ENCODE measurements at places on chromosomes 4 and X.

- no peak for DNase-seq
Observed at GRCh38 chr4:3263053-3263875, 14.3 kb downstream of the MSANTD1 start.

DNA sequence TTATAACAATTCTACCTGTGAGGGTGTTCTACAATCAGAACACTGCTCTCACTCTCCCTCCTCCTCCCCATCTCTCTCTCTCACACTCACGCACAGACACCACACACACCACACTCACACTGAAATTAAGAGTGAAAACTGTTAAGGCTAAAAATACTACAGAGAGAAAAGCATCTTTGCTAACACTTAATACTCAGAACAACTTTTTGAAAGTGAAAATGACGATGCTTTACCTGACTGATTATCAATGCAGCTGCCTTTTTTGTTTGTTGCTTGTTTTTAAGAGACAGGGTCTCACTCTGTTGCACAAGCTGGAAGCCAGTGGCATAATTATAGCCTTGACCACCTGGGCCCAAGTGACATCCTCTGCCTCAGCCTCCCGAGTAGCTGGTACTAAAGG is 222.4 kb downstream of the APBB2 start:
- DNase-seq, result no peak

- DNase-seq, result no peak
Observed at GRCh38 chr4:57443308-57443707, 333.1 kb upstream of the IGFBP7 start.

DNA sequence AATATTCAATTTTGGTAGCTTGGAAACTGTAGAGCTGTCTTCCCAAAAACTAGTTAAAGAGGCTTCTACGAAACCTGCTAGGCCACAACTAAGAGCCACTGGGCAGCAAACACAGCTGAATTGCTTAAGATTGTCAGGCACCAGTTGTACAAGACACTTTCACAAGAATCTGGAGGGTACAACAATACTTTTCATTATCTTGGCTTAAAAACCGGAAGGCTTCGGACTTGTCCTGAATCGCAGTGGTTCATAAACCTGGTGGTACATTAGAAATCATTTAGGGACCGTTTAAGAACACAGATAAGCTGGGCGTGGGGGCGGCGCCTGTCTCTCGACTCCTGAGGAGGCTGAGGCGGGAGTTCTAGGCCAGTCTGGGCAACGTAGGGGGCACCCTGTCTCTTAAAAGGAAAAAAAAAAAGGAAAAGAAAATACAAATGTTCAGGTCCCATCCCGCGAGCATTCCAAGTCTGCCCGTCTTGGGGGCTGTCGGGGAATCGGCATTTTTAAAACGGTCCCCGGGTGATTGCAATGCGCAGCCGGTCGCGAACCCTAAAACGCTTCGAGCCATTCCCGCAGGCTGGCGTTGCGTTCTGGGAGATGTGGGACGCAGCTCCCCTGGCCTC is 763 bp downstream of the PYURF start:
- no peak for DNase-seq

DNA sequence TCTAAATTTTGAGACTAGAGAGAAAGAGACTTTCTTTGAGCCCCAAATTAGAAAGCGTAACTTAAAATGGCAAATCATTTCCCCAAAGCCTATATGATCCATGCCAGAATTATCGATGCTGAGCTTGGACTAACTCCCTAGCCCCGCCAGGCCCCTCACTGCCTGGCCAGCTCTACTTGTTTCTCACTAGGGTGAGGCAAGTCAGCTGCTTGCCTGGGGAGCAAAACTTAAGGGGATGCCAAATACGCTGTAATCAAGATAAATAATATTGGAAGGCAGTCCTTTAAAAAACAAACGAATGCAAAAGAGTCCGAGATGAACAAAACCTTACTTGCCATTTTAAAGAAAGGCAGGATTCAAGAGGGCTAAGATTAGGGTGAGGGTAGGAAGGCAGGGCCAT is 236.0 kb downstream of the FRMPD4 start:
- no peak for DNase-seq

DNA sequence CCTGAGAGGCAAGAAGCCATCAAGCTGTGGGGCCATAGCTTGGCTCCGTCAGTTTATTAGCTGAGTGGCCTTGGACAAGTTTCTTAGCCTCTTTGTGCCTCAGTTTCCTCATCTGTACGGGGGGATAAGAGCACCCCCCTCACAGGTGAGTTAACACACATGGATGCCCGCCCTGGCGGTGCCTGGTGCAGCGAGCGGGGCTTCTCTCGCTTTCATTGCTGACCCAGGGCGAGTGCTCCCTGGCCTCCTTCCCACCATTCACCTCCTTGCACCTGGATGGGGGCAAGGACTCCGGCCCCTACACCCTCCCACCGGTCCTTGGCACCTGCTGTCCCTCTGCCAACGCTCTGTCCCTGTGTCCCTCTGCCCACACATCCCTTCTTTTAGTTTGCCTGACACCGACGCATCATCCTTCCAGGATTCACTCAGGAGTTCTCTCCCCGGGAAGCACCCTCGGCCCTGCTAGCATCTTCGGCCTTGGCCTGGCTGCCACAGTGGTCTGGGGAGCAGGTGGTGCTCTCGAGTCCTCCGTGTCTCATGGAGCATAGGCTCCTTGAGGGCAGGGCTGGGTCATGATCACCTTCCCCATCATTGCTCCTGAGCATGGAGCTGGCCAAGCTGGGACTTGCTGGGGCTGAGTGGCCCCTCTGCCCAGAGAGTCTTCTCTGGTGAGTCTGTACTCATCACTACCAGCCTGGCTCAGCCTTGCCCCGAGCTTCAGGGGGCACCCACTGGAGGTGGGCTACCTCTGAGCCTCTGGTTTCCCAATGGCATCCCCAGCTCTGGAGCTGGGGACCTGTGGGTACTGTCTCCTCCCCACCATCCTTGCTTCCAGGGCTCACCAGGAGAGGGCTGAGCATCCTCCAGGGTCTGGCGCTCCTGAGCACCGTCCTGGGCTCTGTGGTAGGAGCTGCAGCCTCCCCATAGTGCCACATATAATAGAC is 53.8 kb upstream of the SORCS2 start:
- DNase-seq, result no peak

DNA sequence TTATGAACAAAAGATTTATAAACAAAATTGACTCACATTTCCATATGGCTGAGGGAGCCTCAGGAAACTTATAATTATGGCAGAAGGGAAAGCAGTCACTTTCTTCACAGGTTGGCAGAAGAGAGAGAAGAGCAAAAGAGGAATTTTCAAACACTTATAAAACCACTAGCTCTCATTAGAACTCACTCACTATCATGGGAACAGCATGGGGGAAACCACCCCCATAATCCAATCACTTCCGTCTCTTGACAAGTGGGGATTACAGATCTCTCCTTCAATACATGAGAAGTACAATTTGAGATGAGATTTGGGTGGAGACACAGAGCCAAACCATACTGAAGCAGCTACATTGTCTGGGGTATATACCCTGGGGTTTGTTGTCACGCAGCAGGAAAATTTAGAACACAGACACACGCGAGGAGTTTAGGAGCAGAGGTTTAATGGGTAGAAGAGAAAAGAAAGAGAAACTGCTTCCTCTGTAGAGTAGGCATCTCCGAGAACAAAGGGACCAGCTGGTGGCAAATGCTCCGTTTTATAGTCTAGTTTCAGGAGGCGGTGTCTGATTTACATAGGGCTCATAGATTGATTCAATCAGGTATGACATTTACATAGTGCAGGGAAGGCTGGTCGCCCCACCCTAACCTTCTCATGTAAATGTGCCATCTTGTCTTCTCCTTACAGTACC is 2277.7 kb upstream of the AGA start:
- DNase-seq, result no peak

- DNase-seq, result no peak
Observed at GRCh38 chr4:54550395-54551171, 107.2 kb upstream of the KIT start.

- DNase-seq, result no peak
Observed at GRCh38 chrX:129798888-129799287, 19.1 kb downstream of the SASH3 start.

DNA sequence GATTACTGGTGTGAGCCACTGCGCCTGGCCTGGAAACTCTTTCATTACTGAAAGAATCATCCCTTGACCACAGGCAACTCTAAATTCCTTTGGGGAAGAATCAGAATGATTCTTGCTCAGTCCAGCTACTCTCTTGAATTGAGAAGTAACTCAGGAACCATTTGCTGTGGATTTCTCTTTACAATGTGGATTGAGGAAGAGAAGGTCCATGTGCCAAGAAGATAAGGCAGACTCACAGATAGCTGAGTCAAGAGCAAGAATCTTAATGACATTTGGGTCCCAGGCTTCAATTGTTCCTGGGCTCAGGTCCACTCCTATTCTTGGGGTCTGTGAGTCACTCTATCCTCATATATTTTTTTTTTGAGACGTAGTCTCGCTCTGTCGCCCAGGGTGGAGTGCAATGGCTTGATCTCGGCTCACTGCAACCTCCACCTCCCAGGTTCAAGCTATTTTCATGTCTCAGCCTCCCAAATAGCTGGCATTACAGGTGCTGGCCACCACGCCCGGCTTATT is 6.2 kb upstream of the MGARP start:
- no peak for DNase-seq

DNA sequence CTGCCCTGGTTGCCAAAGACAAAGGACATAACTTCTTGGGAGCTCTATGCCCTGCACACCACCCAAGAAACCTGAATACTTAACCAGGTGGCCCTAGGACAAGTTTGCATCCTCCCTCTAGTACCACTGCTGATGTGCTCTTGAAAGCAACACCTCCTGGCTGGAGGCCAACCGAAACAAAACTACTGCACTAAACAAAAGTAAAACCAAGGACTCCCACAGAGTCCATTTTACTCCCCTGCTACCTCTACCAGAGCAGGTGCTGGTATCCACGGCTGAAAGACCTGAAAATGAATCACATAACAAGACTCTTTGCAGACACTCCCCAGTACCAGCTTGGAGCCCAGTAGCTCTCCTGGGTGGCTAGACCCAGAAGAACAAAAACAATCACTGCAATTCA is 941.8 kb downstream of the RAPGEF2 start:
- DNase-seq, result no peak

DNA sequence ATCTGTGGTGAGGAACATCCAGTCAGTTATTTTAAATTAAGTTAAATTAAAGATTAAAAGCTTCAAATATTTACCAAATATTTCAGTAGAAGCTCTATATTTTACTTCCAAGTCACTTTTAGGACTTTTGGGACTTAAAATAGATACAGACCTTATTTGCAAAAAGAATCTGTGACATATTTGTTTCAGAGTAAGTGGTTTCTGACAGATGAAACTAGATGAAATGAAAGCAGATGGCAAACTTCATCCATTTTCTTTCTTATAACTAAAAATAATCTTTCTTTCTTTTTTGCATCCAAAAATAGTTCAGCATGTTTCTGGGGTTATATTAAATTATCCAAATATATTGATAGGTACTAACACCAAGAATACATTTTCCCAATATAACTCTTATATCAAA is 6.6 kb upstream of the UTP3 start:
- no peak for DNase-seq

DNA sequence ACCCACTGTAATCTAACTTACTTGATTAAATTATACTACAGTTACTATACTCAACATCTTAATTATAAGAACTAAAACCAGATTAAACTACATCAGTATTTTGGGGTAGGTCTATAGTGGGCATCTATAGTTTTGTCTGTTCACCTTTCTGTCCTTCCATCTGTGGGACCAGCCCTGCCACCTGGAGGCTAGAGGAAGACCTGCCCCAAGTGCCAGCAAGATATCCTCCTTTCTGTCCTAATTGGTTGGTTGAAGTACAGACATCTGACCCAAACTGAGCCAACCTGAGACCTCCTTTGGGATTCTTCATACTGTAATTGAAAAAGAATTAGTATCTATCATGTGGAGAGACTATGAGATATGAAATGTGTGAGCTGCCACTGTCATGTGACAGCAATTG is 172.2 kb upstream of the TLL1 start:
- DNase-seq, result no peak

DNA sequence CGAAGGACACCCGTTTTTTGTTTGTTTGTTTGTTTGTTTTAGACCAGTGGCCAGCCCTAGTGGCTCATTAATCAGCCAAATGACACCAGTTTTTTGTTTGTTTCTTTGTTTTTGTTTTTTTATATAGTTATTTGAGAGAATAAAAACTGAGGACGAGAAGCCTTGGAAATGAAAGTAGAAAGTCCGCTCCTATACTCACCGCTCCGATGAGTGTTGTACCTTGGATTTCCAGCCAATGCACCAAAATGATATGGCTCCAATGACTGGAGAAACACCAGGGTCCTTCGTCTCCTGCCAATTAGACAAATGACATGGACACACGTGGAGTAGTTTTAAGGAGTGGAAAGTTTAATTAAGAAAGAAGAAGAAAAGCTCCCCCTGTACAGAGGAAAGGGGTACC is 87.9 kb downstream of the ZXDA start:
- DNase-seq, result no peak

DNA sequence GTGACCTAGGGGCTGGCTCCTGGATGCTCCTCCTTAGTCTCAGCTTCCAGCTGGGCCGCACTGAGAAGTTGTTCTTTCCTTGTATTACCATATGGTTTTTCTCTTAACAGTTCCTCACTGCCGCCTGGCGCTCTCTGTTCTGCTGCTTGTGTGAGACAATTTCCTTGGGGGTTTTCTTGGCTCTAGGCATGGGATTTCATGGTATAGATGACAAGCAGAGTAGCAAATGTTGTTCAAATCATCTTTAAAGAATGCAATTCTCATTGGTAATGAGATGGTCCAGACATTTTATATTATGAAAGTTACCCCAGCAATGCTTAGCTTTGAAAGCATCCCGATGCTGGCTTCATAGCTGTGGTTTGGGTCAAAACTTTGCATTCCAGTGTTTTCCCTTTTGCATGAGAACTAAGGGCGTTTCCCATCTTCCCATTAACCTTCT is 37.6 kb downstream of the SEPTIN11 start:
- no peak for DNase-seq
